ENCODE measurements at places on chromosomes 6 and 20.
A peak's percentile ranks its signal among the peaks of the same experiment; 100 is the strongest.

- no peak for DNase-seq
Observed at GRCh38 chr20:23407781-23408464, 13.4 kb downstream of the NAPB start.

DNA sequence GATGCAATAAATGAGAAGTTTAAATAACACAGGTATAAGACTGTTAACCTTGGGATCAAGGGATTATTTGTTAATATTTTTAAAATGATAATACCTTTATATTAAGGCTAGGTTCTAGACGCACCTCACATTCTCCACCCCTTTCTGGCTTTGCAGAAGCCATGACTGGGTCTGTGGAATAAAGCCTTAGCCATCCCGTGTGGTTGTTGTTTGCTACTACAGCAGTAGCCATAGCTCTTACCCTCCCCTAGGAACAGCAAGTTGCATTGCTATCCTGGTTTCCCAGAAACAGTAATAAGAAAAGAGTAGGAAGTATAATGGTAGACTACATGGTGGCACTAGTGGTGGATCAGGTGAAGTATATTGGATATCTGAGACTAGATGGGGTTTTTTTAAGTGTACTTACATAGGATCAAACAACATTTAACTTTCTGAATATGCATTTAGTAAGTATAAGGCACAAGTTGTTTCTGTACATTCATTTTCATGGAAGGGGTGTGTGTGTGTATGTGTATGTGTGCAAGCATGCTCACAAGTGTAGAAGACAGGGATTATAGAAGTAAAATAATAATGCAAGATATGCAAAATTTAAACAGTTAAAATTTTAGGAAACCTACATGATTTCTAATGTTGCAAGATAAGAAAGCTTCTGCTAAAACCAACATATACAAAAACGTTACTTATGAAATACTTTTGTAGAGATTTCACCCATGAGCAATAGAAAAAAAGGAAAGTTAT lies 384.2 kb downstream of the PRKN start:
- no peak for DNase-seq

DNA sequence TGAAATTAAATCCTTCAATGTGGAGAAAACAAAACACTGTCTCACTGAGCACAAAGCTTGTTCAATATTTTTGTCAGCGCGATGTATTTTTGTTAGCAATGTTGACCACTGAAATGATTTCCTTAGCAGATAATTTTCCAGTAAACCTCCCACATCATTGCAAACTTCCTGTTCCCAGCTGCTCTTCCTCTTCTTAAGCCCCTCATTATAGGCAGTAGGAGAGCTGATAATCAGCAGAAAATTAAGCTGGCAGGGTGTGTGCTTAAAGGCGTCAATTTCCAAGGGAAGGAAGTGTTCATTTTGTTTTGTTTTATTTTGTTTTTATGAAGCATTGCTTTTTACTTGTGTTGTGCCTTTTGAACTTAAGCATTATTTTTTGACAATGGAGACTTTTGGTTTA lies 29.1 kb upstream of the TMEM14A start:
- DNase-seq, result no peak

DNA sequence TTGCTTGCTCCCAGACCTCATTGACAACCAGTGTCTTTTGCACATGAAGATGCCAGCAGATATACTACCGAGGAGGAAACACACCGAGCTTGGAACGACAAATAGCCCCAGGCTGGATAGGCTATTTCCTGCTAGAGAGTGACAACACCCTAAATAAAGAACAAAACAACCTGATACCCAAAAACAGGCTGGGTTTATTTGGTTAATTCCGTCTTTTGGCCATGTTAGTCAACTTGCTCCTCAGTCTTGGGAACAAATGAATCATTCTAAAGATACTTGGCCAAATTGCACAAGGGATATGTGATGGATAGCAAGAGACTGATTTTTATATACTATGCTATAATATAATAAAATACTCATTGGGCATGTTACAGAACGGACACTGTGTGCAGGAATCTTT lies 11.5 kb upstream of the MUC22 start:
- DNase-seq, result no peak

- no peak for DNase-seq
Observed at GRCh38 chr20:21546355-21546754, 32.5 kb upstream of the NKX2-2 start.

GRCh38 chr6:66226109-66226508 lies 519.1 kb upstream of the EYS start:
- no peak for DNase-seq

DNA sequence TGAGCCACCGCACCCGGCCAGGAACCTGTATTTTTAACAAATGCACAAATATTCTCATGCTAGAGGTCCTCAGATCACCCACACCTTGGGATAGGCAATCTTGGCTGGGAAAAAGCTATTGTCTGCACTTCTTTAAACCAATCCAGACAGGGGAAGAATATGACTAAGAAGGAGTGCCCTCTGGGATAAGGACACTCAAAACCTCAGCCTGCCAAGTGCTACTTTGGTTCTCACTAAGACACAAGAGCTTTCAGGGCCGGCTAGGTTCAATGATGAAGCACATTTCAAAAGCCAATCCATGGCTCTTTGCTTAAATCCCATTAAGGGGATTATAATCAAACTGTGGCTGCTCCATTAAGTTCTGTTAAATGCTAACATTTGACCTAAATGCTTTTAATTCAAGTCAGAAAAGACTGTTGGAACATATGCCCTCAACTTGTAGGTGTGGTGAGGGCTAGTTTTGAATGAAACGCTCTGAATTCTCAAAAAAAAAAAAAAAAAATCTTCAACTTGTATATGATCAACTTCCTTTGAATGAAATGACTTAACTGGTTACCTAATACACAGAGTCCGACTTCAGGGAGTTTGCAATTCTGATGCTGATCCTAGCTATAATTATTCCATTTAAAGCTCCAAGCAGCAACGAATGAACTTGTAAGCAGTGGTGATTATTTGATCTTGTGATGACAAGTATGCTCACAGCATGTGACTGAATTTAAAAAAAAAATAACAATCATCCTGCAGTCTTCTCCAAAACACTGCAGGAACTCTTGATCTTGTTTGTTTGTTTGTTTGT lies 56.6 kb downstream of the SLC23A2 start:
- no peak for DNase-seq

- DNase-seq, result no peak
Observed at GRCh38 chr6:37362101-37362828, 8.5 kb downstream of the RNF8 start.

GRCh38 chr20:37925265-37926165 lies 22.6 kb downstream of the VSTM2L start:
- DNase-seq, result no peak

DNA sequence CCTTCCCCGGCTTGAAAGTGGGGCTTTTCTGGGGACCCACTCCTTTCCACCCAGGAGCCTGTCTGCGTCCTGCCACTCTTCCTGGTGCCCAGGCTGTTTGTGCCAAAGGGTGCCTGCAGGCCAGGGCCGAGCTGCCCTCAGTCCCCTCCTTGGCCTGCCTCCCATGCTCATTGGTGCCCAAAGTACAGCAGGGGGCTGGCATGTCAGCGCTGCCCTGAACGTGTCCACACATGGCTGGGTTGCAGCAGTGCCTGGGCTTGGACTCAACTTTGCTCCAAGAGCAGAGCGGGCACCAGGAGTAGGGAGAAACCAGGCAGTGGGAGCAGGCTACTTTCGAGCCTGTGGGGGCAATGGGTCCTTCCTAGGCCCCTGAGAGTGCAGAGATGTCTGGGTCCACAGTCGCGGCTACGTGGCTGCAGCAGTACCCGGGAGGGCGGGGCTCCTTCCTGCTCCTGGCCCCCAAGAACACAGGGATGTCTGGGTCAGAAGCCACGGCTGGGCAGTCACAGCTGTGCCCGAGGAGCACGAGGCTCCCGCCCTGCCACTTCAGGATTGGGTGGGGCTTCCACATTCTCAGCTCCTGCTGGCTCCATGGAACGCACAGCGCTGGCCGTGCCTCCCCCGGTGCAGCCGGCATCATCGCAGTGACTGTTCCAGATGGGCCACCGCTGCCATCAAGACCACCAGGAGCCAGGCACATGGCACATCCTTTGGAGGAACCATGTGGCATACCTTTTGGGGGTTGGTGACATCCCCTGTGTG lies 50.0 kb upstream of the CLDN20 start:
- DNase-seq, result no peak

DNA sequence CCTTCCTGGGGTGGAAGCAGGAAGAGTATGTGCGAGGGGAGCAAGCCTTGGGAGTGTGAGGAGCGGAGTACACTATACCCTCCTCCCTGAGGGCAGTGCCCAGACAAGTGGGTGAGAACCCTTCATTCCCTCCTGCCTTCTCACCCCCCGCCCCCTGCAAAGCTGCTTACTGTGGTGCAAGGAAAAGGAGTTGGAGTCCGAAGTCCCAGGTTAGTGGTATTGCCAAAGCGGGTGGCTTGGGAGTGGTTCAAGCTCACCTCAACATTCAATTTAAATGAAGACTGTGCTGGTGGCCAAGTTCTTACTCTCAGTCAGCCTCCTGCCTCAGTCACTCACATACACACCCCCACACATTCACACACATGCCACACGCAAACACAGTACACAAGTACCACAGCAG lies 74.7 kb upstream of the PRDM1 start:
- DNase-seq, result no peak

GRCh38 chr6:170162775-170163404 lies 128.0 kb downstream of the DLL1 start:
- DNase-seq, result no peak

GRCh38 chr6:15061908-15062515 lies 183.9 kb upstream of the JARID2 start:
- DNase-seq, result no peak

- DNase-seq, result no peak
Observed at GRCh38 chr6:131251590-131252199, 116.4 kb downstream of the AKAP7 start.

- no peak for DNase-seq
Observed at GRCh38 chr6:112372226-112372806, 25.2 kb downstream of the RFPL4B start.

GRCh38 chr6:151738267-151738666 lies 69.2 kb upstream of the ESR1 start:
- DNase-seq, result no peak

DNA sequence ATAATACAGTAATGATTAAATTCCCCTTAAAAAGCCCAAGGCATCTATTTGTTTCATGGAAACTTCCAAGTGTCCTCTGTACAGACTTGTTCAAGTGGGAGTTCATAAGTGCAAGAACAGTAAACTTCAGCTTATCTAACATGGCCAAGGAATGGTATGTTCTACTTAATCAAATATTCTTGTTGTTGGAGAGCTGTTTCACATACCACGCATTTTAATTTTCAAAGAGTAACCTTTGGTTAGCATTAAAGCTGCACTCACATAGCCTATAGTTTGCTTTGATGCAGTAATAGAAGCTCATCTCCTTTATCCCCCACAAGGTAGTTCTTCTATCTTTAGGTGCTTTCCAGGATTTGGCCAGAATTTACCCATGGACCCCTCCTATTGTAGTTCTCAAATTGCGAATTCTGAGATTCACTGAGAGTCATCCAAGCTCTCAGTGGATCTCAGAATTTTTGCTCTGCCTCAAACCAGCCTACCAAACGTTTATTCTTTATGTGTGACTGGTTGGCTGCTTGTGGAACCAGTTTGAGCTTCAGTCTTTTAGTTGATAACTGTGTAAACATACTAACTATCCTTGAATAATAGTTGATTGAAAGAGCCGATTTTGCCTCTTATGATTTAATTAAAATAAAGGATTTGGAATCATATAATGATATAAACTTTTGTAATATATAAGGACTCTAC lies 668.0 kb upstream of the FLRT3 start:
- no peak for DNase-seq

DNA sequence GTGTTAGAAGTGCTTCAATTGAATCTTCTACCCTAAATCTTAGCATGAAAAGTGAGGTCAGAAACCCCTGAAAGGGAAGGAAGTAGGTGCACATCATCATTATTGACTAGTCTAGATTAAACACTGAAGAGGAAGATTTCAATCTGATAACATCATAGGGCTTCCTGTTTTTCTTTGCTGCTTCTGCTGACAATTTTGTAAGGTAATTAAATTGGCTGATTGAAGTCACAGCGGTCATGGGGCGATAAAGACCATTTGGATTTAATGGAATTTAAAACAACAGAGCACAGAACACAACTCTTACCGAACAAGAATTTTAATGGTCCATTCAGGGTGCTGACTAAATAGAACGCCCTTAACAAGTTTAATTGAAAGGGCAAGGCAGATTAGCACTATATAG lies 11.3 kb downstream of the GRIK2 start:
- no peak for DNase-seq

DNA sequence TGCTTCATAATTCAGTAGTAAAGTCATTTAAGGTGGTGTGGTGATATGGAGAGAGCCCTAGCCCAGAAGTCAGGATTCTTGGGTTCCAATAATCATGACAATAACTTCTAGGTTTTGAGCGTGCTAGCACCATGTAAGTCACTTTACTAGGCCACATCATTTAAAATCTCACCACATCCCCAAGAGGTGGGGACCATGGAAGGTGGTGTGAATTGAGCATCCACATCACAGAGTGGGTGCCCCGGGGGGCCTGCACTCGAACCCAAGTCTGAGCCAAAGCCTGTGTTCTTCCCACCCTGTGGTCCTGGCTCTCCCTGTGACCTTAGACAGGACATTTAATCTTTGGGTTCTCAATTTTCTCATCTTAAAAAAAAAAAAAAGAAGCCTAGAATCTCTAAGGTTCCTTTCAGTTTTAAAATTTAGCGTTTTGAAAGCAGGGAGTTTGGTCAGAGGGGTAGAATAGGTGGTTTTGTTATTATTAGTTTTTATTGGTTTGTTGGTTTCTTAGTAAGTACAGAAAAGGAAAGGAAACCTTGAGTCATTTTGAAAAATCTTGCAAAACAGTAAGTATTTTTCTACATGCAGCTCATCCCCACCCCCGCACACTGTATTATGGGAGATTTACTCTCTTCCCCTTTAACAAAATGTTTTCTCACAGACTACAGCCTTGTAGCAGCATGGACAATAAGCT lies 26.4 kb downstream of the ARMC2 start:
- DNase-seq, result peak; percentile 17

DNA sequence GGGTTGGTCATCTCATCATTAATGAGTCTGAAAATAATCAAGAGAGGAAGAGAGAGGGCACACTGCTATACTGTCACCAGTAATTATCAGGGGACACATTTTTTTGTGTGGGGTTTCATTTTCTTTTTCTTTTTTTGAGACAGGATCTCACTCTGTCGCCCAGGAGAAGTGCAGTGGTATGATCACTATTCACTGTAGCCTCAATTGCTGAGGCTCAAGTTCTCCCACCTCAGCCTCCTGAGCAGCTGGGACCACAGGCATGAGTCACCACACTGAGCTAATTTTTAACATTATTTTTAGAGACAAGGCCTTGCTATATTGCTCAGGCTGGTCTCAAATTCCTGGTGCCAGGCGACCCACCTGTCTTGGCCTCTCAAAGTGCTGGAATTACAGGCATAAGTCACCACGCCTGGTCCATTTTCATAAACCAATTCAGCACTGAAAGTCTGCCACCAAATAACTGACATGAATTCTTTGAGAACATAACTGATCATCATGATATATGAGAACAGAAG lies 43.3 kb downstream of the EPHA7 start:
- no peak for DNase-seq

DNA sequence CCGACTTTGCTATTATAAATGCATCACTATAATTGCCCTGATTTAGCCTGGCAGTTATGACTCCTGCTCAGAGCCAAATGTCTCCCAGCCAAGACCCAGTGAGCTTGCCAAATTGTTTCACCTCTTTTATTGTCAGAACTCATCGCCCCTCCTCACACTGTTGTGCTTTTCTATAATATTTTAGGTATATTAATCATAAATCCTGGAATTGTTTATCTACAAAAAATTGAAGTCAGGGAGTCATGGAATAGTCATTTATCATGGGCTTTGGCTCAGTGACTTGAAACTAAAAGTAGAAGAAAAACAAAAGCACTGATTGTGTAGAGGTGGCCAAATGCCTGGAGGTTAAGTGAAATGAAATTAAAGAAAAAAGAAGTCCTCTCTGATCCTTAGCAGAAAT lies 85.6 kb downstream of the PFDN4 start:
- DNase-seq, result no peak

Data from fibroblast of skin of left quadriceps (primary cell).